Stimulated activated CD4-positive, alpha-beta T cell treated with anti-CD3 and anti-CD28 coated beads, Interleukin-1b, Interleukin-23, amount 100 ng/mL, for 24 hours (primary cell): ENCODE measurements at places on chromosomes 1 and 21.

- DNase-seq, result no peak
Measured at GRCh38 chr1:204945565-204945977, 74.9 kb downstream of the NFASC start.

DNA sequence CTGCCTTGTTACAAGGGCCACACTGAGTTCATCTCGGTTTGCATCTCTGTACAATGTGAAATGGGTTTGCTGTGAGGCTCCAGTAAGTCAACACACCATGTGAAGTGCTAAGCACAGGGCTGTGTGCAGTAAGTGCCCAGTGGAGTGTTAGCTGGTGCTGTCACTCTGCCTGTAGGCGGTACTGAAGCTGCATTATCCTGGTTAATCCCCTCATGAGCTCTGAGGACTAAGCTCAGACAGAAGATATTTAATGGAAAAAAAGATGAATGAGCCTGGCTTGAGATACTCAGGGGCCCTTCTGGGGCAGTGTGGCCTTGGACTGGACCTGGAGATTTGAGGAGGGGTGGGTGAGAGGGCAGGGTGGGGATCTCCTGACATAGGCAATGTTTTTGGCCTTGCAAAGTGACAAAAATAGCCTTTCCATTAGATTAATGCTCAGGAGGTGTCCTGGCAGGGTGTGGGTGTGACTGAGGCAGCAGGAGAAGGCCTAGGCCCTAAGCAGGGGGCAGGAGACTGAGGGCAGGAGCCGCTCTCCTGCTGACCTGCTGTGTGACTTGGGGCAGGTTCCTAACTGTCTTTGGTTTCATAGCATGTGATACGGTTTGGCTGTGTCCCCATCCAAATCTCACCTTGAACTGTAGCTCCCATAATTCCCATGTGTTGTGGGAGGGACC is 570.5 kb downstream of the PTPRU start:
- no peak for DNase-seq

GRCh38 chr1:246117066-246117791 is 389.9 kb downstream of the SMYD3 start:
- DNase-seq, result no peak

GRCh38 chr1:112998592-112999235 is 42.7 kb upstream of the SLC16A1 start:
- no peak for DNase-seq

GRCh38 chr1:100643471-100644196 is 75.9 kb upstream of the VCAM1 start:
- DNase-seq, result no peak

DNA sequence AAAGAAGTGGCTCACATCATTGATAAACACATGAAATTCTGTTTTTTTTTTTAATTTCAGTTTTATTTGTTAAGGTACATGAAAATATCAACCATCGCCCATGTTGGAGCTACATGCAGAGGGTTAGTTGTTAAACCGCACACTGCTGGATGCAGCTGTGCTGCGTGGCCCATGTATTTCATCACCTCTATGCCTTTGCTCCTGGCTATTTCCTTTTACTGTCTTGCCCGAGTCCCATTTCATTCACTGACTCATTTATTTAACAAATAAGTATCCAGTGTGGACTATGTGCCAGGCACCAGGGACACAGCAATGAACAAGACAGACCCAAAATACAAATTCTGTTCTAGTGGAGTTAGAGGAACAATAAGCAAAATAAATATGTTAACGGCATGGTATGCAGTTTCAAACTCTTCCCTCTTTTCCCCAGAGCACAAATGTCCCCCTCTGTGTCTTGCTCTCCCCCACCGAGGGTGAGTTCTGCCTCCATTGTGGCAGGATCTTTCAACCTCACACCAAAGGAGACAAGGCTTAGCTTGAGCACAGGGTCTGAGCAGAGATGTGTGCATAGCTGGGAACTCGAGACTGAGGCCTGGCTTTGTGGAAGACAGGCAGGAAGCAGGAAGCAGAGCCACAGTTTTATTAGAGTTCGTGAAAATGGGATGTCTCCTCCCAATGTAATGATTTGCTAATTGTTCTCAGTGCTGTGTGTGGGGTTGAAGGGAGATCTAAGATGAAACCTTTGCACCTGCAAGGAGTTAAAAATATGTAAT is 44.6 kb downstream of the MAN1C1 start:
- DNase-seq, result no peak

DNA sequence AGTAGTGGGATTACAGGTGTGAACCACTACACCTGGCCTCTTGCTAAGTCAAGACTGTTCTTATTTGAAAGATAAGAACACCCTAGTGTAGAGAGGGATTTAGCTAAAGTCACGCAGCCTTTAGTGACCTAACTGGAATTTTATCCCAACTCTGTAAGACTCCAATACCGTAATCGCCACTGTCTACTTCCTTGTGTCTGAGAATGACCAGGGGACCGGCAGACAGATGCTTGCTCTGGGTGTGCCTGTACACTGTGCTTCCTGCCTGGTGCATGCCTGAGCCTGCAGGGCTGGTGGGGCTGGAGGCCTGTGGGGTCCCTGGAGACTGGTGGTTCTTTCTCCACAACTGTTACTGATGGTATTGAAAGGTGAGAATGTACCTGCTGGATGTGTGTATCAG is 15.3 kb downstream of the MFSD2A start:
- no peak for DNase-seq

DNA sequence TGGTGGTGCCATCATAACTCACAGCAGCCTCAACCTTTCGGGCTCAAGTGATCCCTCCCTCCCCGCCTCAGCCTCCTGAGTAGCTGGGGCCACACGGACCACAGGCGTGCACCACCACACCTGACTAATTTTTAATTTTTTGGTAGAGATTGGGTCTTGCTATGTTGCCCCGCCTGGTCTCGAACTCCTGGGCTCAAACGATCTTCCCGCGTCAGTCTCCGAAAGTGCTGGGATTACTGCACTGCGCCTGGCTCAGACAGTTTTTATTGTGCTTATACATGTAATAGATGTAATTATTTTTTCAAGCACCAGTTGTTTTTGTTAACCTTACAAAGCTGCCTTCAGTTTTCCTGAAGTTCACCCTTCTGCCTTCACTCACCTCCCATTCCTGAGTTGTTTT is 38.0 kb upstream of the HMGN1 start:
- DNase-seq, result no peak

- DNase-seq, result no peak
Measured at GRCh38 chr1:59878370-59878769, 48.2 kb downstream of the CYP2J2 start.

DNA sequence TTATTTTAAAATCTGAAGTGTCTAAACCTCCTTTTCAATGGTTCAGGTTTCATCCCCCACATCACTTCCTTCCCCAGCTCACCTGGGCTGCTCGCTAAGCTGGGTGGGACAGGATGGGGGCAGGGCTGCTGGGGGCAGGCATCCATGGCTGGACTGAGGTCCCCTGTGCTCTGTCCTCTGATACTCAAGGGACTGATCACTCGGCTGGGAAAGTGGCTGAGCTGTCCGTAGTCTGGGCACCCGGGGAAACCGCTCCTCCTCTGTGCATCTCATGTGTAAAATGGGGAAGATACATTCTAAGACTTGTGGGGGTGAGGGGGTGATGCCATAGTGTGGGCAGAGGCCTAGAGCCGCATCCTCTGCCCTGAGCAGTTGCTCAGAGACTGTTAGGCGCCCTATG is 411.2 kb downstream of the MATN1 start:
- no peak for DNase-seq

GRCh38 chr1:80445033-80445432 is 1355.7 kb upstream of the ADGRL2 start:
- no peak for DNase-seq

DNA sequence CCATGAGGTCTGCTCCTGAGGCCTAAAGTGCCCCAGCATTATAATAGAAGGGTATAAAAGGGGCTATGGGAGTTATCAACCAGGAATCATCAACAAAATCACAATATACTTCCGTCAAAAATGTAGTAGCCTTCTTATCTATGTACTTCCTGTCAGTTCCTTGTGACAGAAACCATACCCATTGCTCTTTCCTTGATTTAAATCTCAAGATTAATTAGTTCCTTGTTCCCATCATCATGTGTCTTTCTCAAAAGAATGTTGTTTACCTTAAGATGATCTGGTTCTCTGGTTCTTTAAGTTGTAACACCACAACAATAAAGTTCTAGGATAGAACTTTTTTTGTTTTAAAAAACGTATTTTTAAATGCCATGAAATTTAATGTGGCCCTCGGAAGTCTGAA is 833.3 kb downstream of the LTN1 start:
- no peak for DNase-seq

DNA sequence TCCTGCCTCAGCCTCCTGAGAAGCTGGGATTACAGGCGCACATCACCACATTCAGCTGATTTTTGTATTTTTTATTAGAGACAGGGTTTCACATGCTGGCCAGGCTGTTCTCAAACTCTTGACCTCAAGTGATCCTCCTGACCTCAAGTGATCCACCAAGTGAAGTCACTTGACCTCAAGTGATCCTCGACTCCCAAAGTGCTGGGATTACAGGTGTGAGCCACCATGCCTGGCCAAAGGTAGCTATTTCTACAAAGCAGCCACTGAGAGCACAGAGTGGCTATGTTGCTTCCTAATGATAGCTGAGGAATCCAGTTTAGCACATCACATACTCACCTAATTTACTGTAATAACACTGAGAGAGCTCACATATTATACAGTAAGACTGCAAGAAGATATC is 44.8 kb upstream of the CPLANE2 start:
- no peak for DNase-seq

DNA sequence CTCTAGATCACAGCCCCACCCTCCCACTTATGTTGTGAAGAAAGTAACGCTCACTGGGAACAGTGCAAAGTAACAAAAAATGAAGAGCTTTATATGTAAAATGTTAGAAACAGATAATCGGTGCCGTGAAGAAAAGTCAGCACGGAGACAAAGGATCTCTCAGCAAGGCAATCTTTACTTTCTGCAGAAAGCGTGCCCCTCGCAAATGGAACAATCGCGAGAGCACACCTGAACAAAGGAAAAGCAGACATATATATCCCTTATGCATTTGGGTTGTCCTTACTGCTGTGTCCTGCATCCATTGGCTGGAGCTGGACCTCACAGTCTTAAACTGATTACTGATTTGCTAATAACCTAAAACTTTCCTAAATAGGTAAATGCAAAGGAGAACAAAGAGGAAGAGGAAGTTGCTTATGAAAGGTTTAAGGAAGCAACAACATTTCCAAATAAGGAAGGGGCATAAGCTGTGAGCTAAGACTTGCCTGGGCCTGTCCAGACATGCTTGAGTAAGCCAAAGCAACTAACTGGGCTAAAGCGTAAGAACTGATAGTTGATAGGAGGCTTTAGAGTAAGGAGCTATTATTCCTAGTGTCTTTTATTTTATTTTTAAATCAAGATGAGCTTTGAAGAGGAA is 89.7 kb downstream of the GTF2B start:
- DNase-seq, result no peak

DNA sequence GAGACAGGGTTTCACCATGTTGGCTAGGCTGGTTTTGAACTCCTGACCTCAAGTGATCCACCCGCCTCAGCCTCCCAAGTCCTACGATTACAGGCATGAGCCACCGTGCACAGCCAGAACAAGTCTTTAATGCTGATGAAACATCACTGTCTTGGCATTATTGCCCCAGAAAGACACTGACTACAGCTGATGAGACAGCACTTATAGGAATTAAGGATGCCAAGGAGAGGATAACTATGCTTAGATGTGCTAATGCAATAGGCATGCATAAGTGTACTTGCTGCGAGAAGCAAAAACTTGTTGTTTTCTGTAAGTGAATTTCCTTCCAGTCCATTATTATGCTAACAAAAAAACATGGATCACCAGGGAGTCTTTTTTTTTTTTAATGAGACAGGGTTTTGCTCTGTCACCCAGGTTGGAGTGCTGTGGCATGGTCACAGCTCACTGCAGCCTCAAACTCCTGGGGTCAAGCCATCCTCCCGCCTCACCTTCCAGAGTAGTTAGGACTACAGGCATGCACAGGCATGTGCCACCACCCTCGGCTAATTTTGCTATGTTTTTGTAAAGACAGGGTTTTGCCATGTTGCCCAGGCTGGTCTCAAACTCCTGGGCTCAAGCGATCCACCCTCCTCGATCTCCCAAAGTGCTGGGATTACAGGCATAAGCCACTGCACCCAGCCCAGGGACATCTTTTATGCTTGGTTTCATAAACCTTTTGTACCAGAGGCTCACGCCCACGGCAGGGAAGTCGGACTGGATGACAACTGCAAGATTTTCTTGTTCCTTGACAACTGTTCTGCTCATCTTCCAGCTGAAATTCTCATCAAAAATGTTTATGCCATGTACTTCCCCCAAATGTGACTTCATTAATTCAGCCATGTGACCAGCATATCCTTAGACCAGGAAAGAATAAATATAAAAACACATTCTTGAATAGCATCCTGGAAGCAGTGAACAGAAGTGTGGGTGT is 23.1 kb downstream of the RHEX start:
- DNase-seq, result no peak

DNA sequence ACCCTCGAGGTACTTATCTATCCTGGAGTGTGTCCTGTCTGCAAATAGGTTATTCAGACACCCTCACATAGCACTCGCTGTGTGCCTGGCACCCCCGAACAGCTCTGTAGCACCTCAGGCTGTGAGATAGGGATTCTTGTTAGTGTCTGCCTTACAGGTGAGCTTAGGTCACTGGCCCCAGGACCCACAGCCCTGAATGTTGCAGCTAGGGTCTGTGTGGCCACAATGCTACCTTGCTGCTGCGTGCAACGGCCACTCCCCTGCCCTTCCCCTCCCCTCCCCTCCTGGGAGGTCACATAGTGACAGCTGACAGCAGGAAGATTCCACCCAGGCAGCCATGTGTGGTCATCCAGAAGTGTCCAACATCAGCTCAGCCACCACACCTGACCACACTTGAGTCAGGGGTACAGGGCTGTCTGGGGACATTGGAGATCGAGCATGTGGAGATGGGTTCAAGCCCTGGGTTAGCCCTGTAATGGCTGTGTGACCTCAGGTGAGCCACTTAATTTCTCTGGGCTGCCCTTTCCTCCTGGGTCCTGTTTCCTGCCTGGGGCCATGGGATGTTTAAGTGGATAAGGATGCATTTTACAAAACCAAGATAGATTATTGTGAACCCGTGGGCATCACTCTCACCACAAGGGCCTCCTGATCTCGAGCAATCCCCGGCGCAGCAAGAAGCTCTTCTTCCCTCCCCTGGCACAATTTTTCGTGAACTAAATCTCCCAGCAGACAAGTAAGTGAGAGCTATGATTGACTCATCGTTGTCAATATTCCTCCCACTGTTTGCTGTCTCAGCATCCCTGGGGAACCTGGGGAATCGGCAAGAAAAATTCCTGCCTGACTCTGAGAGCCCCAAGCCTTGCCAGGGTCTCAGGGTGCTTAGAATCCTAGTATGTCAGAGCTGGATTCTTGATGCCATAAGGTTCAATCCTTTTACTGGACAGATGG is 208.7 kb downstream of the PTPRU start:
- no peak for DNase-seq

- DNase-seq, result no peak
Measured at GRCh38 chr1:161200421-161200991, 1.7 kb upstream of the ADAMTS4 start.
